Daoy (cell line): ENCODE measurements at places on chromosomes 2 and 18. TPM values are rescaled to one million over a fixed set of nuclear protein-coding genes. Genes with fewer than 3 reads are reported as not detected.

RAB6C gene
- total RNA-seq: not detected in 2 replicates

SERPINB12 gene
- not detected in 2 replicates for total RNA-seq

FOXI3 gene
- total RNA-seq: 0.18 and 0.23 TPM in 2 replicates

SERPINB11 gene
- total RNA-seq: not detected in 2 replicates

VWC2L gene
- total RNA-seq: not detected in 2 replicates

DAW1 gene
- total RNA-seq: 0.63 and 5.2 TPM in 2 replicates

ADGRF3 gene
- total RNA-seq: 0.06 TPM in 1 of 2 replicates, not detected in the other

ANKRD30BL gene
- total RNA-seq: not detected in 2 replicates

UGT1A4 gene
- total RNA-seq: 0.63 TPM in 1 of 2 replicates, not detected in the other

SLC5A7 gene
- not detected in 2 replicates for total RNA-seq

NT5DC4 gene
- not detected in 2 replicates for total RNA-seq
